Activated CD8-positive, alpha-beta T cell treated with anti-CD3 and anti-CD28 coated beads for 36 hours (primary cell): ENCODE measurements at places on chromosomes 11 and 22.
A peak's percentile ranks its signal among the peaks of the same experiment; 100 is the strongest.

- H3K4me3 ChIP-seq = no peak overlapping the region
- H3K4me1 ChIP-seq = no peaks in the 10 kb centered on the region
- H3K27me3 ChIP-seq = peaks cover 8% of the 10 kb centered on the region
- DNase-seq = no peak
Observed at GRCh38 chr11:77024745-77025144, 9.5 kb upstream of the B3GNT6 start.

DNA sequence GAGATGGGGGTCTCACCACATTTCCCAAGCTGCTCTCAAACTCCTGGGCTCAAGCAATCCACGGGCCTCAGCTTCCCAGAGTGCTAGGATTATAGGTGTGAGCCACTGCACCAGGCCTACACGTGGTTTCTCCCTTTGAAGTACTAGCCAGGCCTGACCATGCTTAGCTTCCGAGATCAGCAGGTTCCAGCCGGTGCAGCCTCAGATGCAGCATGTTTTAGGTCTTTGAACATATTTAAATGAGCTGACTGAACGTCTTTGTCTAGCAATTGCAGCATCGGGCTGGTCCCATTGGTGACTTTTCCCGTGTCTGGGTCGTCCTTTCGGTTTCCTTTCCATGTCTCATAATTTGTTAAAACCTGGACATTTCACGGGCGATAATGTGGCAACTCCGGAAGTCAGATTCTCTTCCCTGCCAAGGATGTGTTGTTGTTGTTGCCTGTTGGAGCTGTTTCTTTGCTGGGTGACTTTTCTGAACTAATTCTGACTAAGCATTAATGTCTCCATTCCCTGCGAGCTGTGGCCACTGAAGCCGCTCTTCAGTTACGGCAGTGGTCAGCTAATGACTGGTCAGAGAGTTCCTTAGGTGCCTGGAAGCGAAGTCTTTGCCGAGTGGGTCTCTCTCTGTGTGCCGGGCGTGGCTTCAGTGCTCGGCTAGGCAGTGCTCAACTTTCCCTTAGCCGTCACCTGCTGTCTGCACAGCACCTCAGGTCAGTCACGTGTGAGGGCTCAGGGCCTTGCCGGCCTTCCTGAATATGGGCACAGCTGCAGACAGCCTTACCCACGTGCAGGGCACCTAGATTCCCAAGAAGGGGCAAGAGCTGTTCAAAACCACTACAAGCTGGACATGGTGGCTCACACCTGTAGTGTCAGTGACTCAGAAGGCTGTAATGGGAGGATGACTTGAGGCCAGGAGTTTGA, 3.8 kb upstream of the CYP2D6 start:
- H3K36me3 ChIP-seq = peaks cover 5% of the 10 kb centered on the region
- no peaks in the 10 kb centered on the region for H3K4me1 ChIP-seq
- H3K27ac ChIP-seq = no peak overlapping the region
- DNase-seq = no peak
- no peaks in the 10 kb centered on the region for H3K27me3 ChIP-seq
- H3K4me3 ChIP-seq = no peak overlapping the region

DNA sequence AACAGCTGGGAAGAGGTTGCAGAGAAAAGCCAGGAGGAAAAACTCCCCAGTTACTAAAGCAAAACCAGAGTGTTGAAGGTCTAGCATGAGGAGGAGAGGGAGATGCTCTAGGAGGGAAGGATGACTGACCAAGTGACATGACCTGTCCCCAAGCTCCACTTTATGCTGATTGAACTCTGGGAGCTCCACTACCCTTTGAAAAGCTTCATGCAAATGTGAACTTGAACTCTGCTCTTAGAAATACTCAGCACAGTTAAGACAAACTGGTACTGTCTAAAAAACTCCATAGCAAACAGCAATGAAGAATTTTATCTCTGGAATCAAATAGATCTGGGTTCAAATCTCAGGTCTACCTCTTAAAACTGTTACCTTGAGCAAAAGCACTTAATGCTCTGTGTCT, 14.5 kb upstream of the POU2AF1 start:
- H3K27me3 ChIP-seq = peaks cover 4% of the 10 kb centered on the region
- no peaks in the 10 kb centered on the region for H3K36me3 ChIP-seq
- H3K4me3 ChIP-seq = no peak overlapping the region
- H3K4me1 ChIP-seq = peaks cover 10% of the 10 kb centered on the region

DNA sequence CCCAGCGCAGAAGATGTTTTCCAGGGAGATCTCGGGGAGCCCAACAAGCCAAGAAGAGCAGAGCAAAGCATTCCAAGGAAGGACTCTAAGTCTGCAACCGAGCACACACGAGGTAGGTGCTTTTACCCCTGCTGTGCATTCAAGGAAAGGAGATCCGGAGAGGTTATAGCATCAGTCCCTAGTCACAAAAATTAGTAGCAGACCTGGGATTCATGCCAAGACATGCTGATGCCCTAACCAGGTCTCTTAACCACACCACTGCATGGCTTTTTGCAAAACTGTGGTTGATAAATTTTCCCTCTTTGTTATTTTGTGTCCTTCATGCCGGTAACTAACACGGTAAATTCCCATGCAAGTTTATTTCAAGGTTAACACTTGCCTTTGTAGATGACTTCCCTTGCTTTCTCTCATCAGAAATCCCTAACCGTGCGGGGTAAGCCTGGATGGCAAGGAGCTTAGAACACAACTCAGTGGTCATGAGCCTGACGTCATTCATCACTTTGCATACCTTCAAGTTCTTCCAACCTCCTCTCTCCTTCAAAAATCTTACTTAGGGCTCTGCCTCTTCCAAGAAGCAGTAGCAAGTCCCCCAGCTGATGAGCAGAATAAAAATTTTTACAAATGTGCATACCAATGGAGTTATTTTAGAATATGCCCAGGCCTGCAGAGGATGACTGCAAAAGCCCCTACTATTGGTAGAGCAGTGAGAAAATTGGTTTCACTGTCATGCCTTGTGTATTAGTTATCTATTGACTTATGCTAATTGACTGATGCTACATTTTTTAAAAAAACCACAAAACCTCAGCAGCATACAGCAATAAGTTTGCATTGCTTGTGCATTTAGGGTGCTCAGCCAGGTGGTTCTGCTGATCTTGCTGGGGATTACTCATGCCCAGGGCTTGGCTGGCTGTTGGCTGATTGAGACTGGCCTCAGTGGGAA, 465.1 kb downstream of the MN1 start:
- no peak overlapping the region for H3K4me3 ChIP-seq
- no peak overlapping the region for H3K27ac ChIP-seq
- no peaks in the 10 kb centered on the region for H3K36me3 ChIP-seq
- peaks cover 12% of the 10 kb centered on the region for H3K27me3 ChIP-seq
- no peak for DNase-seq
- H3K4me1 ChIP-seq = no peaks in the 10 kb centered on the region

- peaks cover 22% of the 10 kb centered on the region for H3K27me3 ChIP-seq
- no peaks in the 10 kb centered on the region for H3K36me3 ChIP-seq
- no peak overlapping the region for H3K27ac ChIP-seq
Observed at GRCh38 chr11:120817158-120817557, 206.7 kb upstream of the TBCEL start.

- DNase-seq = no peak
- no peaks in the 10 kb centered on the region for H3K36me3 ChIP-seq
- H3K27ac ChIP-seq = no peak overlapping the region
Observed at GRCh38 chr11:7222619-7223018, 29.1 kb upstream of the SYT9 start.

DNA sequence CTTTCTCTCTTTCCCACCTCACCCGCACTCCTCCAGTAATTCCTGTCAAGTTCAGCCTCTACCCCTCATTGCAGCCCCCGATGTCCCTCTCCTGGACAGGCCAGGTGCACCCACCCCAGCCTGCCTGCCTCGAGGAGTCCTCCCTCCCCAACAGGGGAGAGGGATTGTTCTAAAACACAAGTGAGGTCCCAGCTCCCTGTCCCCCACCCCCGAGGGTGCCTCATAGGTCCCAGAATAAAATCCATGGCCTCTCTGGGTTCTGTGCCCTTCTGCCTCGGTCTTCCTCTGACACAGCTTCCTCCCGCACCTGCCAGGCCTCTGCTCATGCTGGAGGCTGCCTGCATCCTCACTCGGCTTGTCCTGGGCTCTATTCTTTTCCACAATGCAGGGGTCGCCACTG, 720.1 kb downstream of the BRD1 start:
- H3K36me3 ChIP-seq = no peaks in the 10 kb centered on the region
- H3K27me3 ChIP-seq = peaks cover 11% of the 10 kb centered on the region
- no peaks in the 10 kb centered on the region for H3K4me1 ChIP-seq
- no peak overlapping the region for H3K4me3 ChIP-seq
- DNase-seq = no peak

GRCh38 chr22:19873960-19874306, 19.3 kb upstream of the GNB1L start:
- H3K4me1 ChIP-seq = peaks cover 14% of the 10 kb centered on the region
- no peaks in the 10 kb centered on the region for H3K27me3 ChIP-seq
- DNase-seq = peak; percentile 0
- no peaks in the 10 kb centered on the region for H3K36me3 ChIP-seq
- H3K4me3 ChIP-seq = peak overlapping the region; percentile 7
- peak overlapping the region; percentile 64 for H3K27ac ChIP-seq

- H3K4me3 ChIP-seq = no peak overlapping the region
- no peaks in the 10 kb centered on the region for H3K36me3 ChIP-seq
- DNase-seq = no peak
- no peaks in the 10 kb centered on the region for H3K4me1 ChIP-seq
- no peaks in the 10 kb centered on the region for H3K27me3 ChIP-seq
Observed at GRCh38 chr11:73342633-73343032, 33.6 kb upstream of the RELT start.

GRCh38 chr11:60390419-60390818, 5.8 kb upstream of the MS4A14 start:
- H3K4me1 ChIP-seq = no peaks in the 10 kb centered on the region
- no peak for DNase-seq
- H3K4me3 ChIP-seq = no peak overlapping the region
- no peaks in the 10 kb centered on the region for H3K36me3 ChIP-seq
- peaks cover 2% of the 10 kb centered on the region for H3K27me3 ChIP-seq

DNA sequence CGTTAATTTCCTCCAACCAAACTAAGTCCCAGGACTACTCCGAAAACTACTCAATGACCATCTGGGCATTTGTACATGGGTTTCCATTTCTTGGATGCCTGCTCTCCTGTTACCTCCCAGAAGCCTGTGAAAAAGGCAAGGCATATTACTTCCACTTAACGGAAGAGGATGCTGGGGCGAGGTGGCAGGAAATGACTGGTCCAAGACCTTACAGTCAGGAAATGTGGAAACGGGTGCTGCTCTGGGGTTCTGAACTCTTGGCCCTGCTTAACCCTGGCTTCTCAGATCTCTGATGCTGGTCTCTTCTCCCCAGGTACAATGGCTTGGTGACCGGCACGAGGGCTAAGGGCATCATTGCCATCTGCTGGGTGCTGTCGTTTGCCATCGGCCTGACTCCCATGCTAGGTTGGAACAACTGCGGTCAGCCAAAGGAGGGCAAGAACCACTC, 12.9 kb downstream of the ADORA2A start:
- H3K27ac ChIP-seq = peak overlapping the region; percentile 82
- DNase-seq = no peak
- H3K27me3 ChIP-seq = no peaks in the 10 kb centered on the region
- H3K36me3 ChIP-seq = peaks cover 63% of the 10 kb centered on the region
- peaks cover 92% of the 10 kb centered on the region for H3K4me1 ChIP-seq
- no peak overlapping the region for H3K4me3 ChIP-seq

- no peaks in the 10 kb centered on the region for H3K36me3 ChIP-seq
- peaks cover 2% of the 10 kb centered on the region for H3K4me1 ChIP-seq
- H3K27me3 ChIP-seq = no peaks in the 10 kb centered on the region
- no peak overlapping the region for H3K4me3 ChIP-seq
Observed at GRCh38 chr22:38153821-38154562, 27.6 kb downstream of the PLA2G6 start.

- no peaks in the 10 kb centered on the region for H3K27me3 ChIP-seq
- no peak overlapping the region for H3K27ac ChIP-seq
- no peaks in the 10 kb centered on the region for H3K36me3 ChIP-seq
- DNase-seq = peak; percentile 29
Observed at GRCh38 chr11:91248199-91248807, 976.3 kb upstream of the FAT3 start.

DNA sequence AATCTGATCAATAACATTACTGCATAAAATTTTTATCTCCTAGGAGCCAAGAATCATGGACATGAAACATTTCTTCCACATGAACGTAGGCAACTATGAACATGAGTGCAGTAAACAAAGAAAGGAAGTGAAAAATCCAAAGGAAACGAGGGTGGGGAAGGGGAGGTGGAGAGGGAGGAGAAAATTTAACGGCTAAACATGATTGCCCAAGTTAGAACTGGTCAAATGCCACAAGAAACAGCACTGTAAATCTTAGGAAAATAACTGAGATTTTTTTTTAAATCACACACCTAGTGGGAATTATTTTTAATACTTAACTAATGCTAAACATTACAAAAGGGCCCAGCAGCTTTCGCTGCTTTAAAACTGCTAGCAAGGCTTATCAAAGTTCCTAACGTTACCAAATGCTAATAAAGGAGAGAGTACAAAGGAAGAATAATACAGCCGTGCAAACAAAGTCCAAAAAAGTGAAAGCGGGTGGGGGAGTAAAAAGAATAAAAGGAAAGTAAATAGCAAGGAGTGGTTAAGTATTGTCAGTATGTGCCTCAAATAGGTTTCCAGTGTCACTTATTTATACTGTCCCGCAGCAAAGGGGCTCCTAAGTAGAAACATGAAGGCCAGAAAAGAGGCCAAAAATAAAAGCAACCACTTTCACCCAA, 13.7 kb downstream of the NARS2 start:
- no peak overlapping the region for H3K27ac ChIP-seq
- H3K4me1 ChIP-seq = peaks cover 39% of the 10 kb centered on the region
- H3K27me3 ChIP-seq = no peaks in the 10 kb centered on the region
- H3K4me3 ChIP-seq = no peak overlapping the region
- peaks cover 37% of the 10 kb centered on the region for H3K36me3 ChIP-seq
- DNase-seq = no peak

DNA sequence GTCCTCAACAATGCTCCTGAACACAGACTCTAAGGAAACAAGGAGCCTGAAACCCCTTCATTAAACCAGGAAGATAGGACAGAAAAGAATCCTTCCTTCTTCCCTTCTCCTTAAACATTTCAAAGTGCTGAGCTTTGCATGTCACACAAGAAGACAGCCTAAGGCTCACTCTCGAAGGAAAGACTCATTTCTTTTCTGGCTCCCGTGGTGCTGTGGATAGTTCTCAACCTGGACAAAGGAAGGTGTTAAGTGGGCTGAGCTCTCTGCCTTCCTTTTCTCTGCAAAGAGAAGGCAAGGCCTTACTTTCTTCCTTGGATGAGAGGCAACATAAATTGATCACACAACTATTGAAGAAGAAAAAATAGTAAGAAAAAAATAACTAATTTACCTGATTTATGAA, 452.4 kb upstream of the DDI1 start:
- H3K27me3 ChIP-seq = peaks cover 4% of the 10 kb centered on the region
- no peak for DNase-seq
- H3K27ac ChIP-seq = no peak overlapping the region
- no peaks in the 10 kb centered on the region for H3K36me3 ChIP-seq
- no peaks in the 10 kb centered on the region for H3K4me1 ChIP-seq

- H3K36me3 ChIP-seq = no peaks in the 10 kb centered on the region
- H3K27ac ChIP-seq = no peak overlapping the region
- H3K27me3 ChIP-seq = no peaks in the 10 kb centered on the region
Observed at GRCh38 chr11:87840786-87841185, 334.5 kb downstream of the RAB38 start.

DNA sequence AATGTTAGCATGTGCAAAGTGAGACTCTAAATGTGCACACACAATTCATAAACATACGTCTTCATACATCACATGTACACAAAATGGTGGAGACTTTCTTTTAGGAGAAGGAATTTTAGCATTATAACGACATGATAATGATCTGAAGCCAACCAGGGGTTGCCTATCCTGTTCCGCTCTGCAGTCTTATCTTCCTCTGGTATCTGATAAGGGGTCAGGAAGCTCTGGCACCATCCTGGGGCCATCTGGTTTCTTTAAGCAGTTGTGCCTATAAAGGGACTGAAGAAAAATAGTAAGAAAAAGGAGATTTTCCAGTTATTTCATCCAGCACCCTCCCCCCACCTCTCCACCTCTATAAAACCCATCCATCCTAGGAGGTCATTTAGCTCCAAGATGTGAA, 5.8 kb upstream of the NUP50 start:
- no peak overlapping the region for H3K4me3 ChIP-seq
- H3K27me3 ChIP-seq = no peaks in the 10 kb centered on the region
- H3K27ac ChIP-seq = no peak overlapping the region
- DNase-seq = no peak
- peaks cover 41% of the 10 kb centered on the region for H3K36me3 ChIP-seq
